ENCODE measurements at places on chromosomes 7 and 10. TPM values are rescaled to one million over a fixed set of nuclear protein-coding genes. Genes with fewer than 3 reads are reported as not detected.

DNA sequence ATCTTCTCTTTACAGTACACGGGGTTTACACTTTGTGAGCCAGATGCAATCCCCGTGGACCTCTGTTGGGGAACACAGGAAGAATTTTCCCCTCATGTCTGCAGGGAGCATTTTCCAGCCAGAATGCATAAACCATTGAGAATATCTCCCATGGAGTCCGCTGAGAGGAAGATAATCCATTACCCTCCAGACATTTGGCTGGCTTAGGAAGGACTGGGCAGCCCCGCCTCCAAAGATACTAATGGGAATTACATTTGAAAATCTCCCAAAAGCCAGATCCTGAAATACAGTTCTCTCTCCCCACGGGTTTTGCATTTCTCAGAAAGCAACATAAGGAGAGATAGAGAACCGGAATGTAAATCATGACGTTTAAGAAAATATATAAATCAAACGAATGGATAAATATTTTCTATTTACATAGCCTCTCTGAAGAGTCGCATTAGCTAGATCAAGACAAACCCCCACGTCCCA, 53.5 kb downstream of the TRIL start:
- no peak for DNase-seq

COBL gene
- total RNA-seq = 4.2 TPM

TUBB8 gene
- total RNA-seq = 2.5 TPM

- DNase-seq = no peak
These were observed 26.2 kb downstream of the ADK start for GRCh38 chr10:74177140-74177677.

GRCh38 chr7:77791956-77792355, 6.3 kb downstream of the TMEM60 start:
- DNase-seq = no peak

DNA sequence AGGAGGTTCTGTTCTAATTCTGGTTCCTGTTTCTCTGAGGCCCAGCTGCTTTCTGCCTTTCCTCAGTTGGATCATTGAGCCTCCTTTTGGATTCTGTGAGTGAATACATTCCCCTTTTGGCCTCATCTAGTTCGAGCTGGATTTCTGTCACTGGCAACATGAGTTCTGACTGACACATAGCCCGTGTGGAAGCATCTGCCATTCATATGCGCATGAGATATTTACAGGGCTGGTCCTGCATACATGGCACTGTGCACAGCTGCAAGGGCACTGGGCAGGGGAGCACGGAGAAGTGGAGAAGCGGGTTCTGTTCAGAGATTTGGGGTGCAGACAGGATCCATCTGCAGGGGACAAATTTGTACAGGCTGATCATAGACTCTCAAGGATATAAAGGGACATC, 352.8 kb downstream of the RPS24 start:
- no peak for DNase-seq

SFMBT2 gene
- total RNA-seq = 3.5 TPM

DNA sequence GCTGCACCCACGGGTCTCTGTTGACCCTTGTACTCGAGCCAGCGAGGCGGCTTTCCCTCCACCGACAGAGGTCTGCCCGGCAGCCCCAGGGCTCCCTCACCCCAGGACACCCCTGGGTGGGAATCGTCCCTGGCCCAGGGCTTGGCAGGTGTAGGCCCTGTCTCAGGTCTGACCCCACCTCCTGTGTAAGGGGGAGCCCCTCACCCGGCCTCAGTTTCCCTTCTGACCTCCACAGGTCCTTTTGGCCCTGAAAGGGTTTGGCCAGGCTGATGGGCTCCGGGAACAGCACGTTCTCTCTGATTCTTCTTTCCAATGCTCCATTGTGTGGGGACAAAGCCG, 25.0 kb upstream of the ELFN1 start:
- peak; percentile 45 for DNase-seq

- no peak for DNase-seq
These were observed 77.6 kb upstream of the FOXK1 start for GRCh38 chr7:4604456-4604940.

GRCh38 chr10:97116462-97117162, 69.1 kb downstream of the SLIT1 start:
- DNase-seq = no peak

DNA sequence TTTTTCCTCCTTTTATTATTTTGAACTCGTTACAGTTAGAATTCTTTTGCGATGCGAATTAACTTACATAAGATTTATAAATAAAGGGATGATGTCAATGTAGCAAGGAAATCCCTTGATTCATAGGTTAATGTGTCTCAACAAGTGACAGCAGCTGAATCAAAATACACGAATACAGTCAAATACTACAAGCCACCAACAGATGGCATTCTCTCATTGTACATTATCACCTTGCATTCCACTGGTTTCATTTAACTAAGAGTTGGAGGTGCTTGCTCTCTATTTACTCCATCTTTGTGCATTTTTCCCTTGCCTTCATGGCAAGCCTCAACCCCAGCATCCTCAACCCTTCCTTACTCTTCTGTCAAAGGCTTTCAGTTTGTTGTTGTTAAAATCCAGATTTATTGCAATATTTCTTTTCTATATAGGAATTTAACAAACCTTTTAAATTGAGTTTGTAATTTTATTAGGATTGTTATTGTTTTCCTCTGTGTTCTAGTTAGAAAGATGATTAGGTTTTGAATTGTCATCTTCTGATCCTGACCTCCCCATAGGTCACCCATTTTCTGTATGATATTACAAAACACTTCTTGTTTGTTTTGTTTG, 78.3 kb downstream of the SLC25A40 start:
- peak; percentile 8 for DNase-seq

DNA sequence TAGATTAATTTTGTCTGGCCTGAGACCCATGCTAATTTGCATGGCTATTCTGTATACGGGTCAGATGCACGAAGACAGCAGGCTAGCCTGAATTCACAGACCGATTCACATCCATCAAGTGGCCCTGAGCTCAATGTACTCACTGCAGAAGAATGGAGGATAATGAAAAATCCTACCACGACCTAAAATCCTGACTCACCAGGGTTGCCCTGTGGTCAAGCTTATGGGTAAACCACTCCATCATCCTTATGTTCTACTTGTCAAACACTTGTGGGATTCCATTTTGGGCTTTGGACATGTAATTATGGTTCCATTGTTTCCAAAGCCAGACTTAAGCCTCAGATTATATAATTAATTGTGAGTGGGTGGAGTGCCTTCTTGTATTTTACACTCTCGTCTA, 110.4 kb upstream of the ZNF438 start:
- DNase-seq = no peak

DNA sequence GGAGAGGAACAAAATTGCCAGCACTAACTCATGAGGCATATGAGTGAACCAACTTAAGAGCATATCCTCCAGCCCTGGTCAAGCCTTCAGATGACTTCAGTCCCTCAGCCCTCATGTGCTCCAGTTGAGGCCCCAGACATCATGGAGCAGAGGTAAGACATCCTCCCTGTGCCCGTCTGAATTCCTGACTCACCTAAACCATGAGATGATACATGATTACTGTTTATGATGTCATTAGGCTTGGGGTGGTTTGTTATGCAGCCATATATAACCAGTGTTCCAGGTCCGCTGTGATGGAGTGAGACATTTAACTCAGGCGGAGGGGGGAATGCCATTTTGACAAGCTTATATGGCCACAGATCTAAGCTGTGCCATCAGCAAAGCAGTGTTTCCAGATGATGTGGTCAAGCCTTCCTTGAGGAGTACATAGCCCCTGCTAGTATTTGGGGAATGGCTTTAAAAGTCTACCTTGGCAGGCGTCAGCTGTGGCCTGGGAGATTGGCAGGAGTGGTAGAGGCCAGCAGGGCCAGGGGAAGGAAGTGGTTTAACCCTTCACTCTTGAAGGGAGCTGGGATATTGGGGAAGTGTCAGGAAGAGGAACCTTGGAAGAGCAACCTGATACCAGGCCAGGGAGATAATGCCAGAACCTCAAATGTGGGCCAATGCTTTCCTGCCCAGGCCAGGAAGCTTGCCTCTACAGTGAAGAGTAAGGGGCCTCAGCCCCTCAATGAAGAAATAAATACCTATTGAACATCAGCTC, 343.0 kb upstream of the PODXL start:
- no peak for DNase-seq

- no peak for DNase-seq
These were observed 19.7 kb downstream of the TSPAN12 start for GRCh38 chr7:120838281-120838682.

UNC5B gene
- 40.2 TPM for total RNA-seq

UNCX gene
- not detected for total RNA-seq

DNA sequence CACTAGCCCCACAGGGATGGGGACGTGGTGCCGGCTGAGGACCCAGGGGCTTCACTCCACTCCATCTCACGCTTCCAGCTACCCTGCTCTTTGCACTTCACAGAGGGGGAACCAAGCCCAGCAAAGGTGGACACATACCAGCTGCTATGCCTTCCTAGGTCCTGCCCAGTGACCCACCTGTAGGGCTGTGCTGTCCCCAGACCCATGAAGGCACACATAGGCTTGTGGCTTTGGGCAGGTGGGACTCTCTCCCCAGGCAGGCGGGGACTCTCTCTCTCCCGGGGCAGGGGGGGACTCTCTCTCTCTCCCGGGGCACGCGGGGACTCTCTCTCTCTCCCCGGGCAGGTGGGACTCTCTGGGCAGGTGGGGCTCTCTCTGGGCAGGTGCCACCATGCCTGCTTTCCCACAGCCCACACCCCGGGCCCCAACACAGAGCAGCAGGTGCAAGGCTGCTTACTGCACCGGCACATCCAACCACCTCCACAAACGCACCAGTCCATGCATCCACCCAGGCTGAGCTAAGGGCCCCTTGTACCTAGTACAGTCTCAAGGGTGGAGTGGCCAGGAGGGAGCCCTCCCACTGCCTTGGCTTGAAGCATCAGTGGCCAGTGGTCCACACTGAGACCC, 13.8 kb upstream of the GPR146 start:
- peak; percentile 67 for DNase-seq

LOXL4 gene
- total RNA-seq = 1.4 TPM

- peak; percentile 77 for DNase-seq
These were observed 700 bp downstream of the SMC3 start for GRCh38 chr10:110568055-110568735.

DNA sequence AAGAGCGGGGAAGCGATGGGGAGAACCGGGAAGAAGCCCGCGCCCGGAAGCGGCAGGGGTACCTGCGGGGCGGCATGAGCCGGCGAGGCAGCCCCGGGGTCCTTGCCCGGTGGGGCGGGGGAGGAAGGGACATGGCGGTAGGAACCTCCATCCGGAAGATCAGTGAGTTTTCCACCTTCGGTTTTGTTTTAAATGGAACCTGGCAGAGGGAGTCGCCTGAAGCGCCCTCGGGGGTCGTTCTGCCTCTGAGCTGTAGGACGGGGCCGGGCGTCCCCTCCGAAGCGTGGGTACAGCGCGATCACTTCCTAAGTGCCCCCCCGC, 471 bp downstream of the PFKP start:
- DNase-seq = peak; percentile 81

ADRA2A gene
- total RNA-seq = 4.3 TPM

CDHR3 gene
- total RNA-seq = 9.5 TPM

DNA sequence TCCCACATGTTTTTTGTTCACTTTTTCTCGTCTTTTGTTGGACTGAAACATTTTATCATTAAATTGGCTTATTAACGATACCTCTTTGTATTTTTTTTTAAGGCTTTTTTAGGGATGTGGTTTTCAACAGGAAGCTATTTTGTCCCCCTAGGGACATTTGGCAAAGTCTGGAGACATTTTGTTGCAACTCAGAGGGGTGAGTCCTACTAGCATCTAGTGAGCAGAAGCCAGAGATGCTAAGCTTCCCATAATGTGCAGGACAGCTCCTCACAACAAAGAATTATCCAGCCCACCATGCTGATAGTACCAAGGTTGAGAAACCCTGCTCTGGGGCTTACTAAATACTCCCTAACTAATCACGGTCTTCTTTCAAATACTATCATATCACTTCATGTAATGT, 63.2 kb downstream of the ATE1 start:
- DNase-seq = no peak

ANXA8 gene
- not detected for total RNA-seq

- DNase-seq = no peak
These were observed 33.1 kb downstream of the GSTO2 start for GRCh38 chr10:104301907-104302690.

HECW1 gene
- total RNA-seq = 4.3 TPM

- peak; percentile 28 for DNase-seq
These were observed 170.9 kb upstream of the SMIM30 start for GRCh38 chr7:113289140-113289740.

TCAF2 gene
- total RNA-seq = 0.07 TPM

DNA sequence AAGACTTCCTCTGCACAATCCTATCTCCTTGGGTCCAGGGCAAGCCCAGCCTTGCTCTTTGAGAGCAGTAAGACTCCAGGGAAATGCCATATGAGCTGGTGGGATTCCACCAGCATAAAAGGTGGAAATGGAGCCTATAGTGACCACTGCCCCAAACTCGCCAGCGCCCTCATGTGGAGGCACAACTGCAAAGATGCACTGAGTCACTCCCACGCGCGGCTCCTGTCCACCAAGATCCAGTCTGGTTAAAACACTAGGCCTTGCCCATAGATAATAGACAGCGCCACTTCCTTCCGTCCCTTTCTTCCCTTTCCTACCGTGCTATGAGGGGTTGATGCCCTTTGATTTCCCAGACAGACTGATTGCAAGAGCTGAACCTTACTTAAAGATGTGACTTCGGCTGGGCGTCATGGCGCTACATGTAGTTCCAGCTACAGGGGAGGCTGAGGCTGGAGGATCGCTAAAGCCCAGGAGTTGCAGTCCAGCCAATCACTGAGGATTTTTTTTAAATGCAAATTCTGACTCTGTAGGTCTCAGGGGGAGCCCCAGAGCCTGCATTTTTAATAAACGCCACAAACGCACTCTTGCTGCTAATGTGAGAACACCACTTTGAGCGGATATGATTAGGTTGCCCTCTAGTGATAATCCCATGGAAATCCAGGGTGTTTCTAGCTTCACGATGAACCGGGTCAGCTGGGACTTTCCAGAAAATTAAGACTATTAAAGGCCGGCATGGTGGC, 136.5 kb downstream of the EPC1 start:
- DNase-seq = peak; percentile 40

ITIH2 gene
- total RNA-seq = not detected

LRMDA gene
- total RNA-seq = not detected

DNA sequence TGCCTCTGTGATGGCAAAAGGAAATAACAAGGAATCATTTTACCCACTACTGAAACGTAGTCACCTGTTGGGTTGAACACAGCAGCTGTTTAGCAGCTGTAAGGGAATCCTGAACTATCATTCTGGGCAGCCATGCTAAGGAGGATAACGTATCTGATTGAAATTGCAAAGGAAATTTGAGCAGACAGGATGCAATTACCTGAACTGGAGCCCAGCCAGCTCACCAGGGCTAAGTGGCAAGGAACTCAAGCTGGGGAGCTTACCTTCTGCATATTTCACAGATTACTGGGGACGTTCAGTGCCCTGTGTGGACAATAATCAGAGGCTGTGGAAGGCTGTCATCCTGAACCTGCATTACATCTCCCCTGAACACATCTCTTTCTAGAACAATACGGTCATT, 650.5 kb downstream of the SORCS3 start:
- DNase-seq = no peak

- DNase-seq = no peak
These were observed 169.8 kb downstream of the NOC3L start for GRCh38 chr10:94192974-94193373.

TMEM229A gene
- 0.42 TPM for total RNA-seq

- no peak for DNase-seq
These were observed 107.8 kb upstream of the PLXNA4 start for GRCh38 chr7:132683896-132684690.

IKZF1 gene
- total RNA-seq = 1.4 TPM
